Dermis blood vessel endothelial cell (primary cell): ENCODE measurements at places on chromosomes 1 and 21.
A peak's percentile ranks its signal among the peaks of the same experiment; 100 is the strongest.

DNA sequence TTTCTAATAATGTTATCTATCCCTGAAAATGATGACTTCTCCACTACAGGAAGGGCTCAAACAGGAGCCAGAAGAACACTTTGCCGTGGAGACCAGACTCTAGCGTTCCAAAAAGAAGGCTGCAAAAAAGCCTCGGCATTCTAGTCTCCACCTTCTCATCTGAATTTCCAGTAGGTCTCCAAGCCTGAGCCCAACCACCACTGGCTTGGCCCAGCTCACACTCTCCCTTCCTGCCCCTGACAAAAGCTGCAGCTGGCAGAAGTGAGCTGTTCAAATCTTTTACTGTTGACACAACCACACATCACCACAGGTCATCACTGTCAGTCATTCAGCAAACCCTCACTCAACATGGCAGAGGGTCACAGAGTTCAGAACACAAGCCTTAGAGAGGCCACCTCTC lies 69.3 kb downstream of the CAMK2N1 start:
- no peak for DNase-seq

- DNase-seq, result no peak
Measured at GRCh38 chr1:35631396-35631795, 9.9 kb downstream of the PSMB2 start.

DNA sequence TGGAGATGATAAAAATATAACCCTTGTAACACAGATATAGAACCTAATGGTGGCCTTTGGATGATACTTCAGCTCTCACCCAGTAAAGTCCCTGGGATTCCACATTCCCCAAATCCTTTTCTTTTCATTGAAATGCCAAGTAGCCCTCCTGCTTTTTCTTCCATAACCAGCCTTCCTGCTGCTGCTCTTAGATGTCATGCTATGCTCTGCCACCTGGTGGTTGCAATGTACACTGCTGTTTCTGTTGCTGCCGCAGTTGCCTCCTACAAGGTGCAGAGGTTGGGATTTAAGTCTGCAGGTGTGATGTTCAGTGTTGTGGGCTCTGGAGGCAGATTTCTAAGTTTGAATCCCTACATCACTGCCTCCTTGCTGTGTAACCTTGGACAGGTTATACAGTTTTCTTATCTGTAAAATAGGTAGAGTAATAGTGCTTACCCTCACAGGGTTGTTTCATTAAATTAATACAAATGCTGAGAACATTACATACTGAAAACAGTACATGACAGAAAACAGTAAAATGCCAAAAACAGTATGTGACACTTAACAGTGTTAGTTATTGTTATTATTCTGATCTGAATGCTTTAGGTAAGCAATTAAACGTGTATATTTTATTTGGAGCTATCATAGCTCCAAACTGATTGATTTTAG lies 64.3 kb downstream of the CAMSAP2 start:
- peak; percentile 92 for DNase-seq

GRCh38 chr1:228873709-228874108 lies 138.4 kb downstream of the RHOU start:
- DNase-seq, result no peak

- DNase-seq, result no peak
Measured at GRCh38 chr1:97412166-97412565, 508.7 kb downstream of the DPYD start.

- no peak for DNase-seq
Measured at GRCh38 chr21:36904093-36904666, 62.3 kb downstream of the HLCS start.
